EL (cell line): ENCODE measurements at places on chromosomes 4 and X.

- no peak for DNase-seq
These were observed 69.7 kb upstream of the RBMX start for GRCh38 chrX:136950211-136950610.

- no peak for DNase-seq
These were observed 151.9 kb upstream of the SLC7A11 start for GRCh38 chr4:138393886-138394610.

DNA sequence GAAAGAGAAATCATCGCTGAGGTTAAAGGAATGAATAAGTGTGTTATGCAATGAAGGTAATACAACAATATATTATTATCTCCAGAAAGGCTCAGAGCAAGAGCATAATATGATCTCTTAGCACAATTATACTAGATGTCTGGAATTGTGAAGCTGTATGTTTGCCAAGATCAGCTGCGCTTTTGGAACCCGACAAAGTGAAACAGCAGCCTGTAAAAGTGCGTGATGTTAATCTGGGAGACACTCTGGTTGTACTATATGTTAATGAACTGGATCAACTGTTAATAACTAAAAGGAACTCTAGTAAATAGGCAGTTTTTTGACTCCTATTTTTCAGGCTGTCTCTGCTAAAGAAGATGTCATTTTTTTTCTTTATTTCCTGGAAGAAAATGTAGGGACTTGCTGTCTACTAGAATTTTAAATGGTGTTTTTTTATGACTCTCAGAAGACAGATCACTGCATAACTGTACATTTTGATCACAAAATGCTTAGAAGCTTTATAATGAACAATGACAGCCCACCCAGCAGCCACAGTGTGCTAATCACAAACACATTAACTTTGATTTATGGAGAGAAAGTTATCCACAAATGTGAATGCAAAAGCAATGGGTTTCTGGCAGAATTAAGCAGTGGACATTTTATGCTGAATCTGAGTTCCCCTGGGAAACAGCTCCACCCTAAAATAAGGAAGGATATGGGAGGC, 50.2 kb downstream of the UGT2B28 start:
- DNase-seq = no peak

- DNase-seq = no peak
These were observed 822.6 kb downstream of the GLUD2 start for GRCh38 chrX:121869876-121870477.

GRCh38 chrX:116881961-116882360, 419.2 kb upstream of the CT83 start:
- no peak for DNase-seq

- no peak for DNase-seq
These were observed 40.9 kb downstream of the TSC22D3 start for GRCh38 chrX:107734646-107735045.

GRCh38 chr4:63841266-63841665, 568.0 kb downstream of the TECRL start:
- DNase-seq = no peak

- no peak for DNase-seq
These were observed 83.2 kb downstream of the SH3KBP1 start for GRCh38 chrX:19804151-19804550.

DNA sequence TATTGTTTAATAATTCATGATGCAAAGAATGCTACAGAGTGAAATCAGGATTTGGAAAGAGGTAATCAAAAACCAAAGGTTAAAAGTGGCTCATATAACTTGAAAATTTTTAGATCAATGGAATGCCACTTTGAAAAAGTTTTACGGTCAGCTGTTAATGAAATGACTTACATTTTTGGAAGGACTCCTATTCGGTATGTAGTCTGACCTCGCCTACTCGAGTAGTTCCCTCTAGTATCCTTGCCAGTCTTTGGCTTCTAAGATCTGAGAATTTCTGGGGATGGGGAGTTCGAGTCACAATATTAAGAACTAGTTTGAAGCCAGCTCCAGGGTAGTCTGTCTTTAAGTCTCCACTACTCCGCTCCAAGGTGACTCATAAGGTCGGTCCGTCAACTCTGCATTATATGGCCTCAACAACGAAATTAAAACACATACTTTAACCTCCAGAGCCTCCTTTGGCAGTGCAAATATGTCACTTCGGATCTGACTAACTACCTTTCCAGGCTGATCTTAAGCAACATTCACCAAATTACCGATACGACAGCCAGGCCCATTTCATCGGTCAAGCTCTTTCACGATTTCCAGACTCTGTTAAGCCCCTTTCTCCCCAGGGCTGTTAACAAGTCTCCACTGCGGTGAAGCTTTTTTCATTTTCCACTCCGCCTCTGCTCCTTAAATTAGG, 733 bp upstream of the NAA15 start:
- DNase-seq = peak; percentile 70

GRCh38 chrX:21990832-21991231, 41.3 kb upstream of the PHEX start:
- DNase-seq = no peak

DNA sequence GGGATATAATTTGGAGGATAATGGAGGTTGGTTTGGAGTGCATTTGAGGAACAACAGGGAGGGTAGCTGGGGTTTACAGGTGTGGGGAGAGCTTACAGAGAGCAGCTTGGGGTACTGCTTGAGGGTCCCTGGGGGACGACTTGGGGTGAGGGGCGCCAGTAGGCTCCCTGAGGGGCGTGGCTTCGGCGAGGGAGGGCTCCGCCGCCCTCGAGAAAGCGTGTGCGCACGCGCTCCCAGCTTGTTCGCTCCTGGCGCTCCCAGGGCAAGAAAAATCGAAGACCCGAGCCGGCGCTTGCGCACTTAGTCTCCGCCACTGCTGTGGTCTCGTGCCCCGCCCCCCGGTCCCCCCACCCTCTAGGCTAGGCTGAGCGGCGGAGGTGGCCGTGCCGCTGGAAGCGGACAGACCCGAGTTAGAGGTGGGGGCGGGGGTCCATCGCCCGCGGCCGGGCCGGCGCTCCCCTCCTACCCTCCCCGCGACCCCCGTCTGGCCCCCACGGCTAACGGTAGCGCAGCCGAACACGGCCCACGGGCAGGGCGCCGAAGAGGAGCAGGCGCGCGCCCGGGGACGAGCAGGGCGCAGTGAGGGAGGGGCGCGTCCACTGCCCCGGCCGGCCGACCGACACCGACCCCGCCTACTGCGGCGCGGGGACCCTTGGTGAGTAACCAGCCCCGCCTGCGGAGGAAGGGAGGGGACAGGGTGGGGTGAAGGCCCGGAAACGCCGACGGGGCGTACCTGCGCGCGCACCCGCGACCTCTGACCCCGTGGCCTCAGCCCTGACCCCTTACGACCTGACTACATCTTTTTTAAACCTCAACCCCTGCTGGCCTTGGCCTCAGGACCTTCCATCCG, 5.4 kb upstream of the CCDC120 start:
- peak; percentile 46 for DNase-seq

- DNase-seq = peak; percentile 14
These were observed 44.6 kb upstream of the ANKRD50 start for GRCh38 chr4:124757126-124757525.

DNA sequence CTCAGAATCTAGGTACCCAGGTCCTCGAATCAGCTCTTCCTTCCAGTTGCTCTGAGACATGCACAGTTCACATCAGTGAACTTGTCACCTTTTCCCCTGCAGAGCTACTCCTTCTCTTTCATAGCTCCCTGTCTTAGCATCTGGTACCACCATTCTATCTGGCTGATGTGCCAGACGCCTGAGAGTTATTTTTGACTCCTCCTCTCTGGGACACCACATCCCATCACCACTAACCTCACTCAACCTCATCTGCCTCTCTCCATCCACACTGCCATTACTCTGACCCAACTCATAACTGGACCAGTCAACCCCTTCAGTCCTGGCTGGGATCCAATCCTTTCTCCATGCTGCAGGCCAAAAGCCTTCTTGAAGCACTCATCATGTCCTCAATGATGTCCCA, 44.5 kb downstream of the SLC2A9 start:
- DNase-seq = no peak

GRCh38 chrX:7202206-7202605, 54.3 kb upstream of the PUDP start:
- peak; percentile 0 for DNase-seq

DNA sequence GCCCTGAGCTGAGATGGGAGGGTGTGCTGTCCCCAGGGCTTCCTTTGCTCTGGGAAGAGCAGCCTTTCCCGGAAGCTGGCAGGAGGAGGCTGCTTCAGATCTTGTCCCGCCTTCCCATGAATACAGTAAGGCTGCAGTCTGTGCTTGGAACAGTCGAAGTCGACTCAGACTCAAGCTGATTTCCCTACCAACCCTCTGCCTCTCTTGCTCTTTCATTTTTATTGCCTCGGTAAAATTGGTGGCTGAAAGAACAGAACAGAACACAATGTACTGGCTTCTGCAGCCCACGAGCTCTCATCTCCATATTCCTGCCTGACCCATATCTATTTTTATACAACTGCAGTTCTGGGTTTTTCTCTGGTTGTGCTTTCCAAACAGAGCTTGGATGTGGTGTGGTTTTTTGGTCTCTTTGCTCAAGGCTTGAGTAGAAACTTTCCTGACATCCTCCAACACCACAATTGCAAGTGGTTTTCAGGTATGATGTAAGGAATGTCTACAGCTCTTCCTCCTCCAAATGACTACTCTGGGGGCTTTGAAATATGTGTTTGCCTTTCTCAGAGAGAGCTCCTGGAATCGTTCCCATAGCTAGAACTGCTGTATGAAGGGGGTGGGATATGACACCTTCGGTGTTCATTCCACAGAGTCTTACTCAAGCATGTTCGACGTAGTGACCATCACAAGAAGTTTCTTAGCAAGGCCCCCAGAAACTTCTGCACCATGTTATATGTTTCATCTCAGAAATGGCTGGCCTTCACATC, 61.3 kb downstream of the ENPP6 start:
- no peak for DNase-seq

- DNase-seq = no peak
These were observed 176.5 kb upstream of the NRK start for GRCh38 chrX:105645667-105646357.

- no peak for DNase-seq
These were observed 98.3 kb upstream of the ANKRD50 start for GRCh38 chr4:124810827-124811226.

GRCh38 chr4:113243312-113243711, 193.9 kb downstream of the ANK2 start:
- DNase-seq = no peak

- DNase-seq = no peak
These were observed 55.8 kb downstream of the LRP2BP start for GRCh38 chr4:185339941-185340340.

GRCh38 chr4:1151541-1151940, 20.8 kb downstream of the SPON2 start:
- no peak for DNase-seq

GRCh38 chr4:7183161-7183560, 9.2 kb upstream of the SORCS2 start:
- DNase-seq = no peak

DNA sequence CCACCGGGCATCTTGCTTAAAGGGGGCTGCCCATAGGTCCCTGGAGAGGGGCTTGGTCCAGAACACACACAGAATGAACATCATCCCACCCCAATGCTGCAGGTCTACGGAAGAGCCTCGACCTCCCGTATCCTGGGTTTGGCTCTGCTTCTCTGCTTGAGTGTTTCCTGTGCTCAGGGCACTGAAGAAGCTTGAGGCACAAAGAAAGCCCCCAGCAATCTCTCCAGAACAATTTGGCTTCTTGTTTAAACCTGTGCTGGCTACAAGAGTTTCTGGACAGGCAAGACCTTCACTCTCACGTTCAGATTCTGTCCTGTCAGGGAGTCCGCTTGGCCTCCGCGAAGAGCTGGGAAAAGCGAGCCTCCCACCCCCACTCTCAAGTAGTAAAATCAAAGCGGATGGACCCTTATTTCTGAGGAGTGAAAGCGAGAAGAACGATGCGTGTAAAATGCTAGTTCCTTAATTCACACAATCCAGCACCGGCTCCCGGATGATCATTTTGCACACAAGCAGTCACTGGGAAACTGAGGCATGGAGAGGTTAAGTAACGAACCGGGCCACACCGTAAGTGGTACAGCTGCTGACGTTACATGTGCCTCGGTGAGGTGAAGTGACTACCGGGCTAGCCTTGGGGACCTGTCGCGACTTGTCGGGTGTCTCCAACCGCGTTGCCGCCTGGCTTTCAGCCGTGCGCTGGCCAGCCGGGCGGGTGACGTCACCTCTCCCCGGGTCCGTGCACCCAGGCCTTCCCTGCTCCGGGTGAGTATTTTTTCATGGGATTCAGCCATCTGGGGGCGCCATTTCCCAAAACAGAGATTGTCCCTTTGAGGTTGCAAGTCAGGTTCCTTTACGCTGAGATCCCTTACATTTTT, 3.1 kb upstream of the SFRP2 start:
- peak; percentile 49 for DNase-seq

DNA sequence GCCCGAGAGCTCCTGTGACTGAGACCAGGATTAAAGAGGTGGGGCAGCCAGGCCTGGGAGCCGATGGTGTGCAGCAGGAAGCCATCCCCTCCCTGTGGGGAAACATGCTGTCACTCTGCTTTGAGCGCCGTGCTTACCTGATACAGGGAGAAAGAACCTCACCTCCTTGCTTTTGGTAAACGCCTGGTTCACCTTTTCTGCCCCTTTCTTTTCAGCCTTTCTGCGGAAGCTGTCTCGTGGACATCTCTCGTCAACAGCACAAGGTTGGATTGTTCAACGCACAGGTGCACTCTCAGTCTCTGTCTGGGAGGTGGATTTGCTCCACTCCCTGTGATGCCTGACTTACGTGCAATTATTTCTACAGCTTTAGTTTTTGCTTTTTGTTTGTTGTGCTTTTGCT, 12.0 kb downstream of the ZFYVE28 start:
- no peak for DNase-seq
